ENCODE measurements at places on chromosomes 3 and 15.

DNA sequence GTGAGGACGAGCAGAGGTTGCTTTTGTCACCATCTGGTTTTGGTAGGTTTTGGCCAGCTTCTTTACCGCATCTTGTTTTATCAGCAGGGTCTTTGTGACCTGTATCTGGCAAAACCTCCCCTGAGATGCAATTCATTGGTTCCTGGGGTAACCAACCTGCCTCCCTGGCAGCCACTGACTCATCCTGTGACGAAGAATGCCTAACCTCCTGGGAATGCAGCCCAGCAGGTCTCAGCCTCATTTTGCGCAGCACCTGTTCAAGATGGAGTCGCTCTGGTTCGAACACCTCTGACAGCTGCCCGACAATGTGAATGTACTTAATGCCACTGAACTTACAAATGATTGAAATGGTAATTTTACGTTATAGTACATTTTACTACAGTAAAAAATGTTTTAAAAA, 6.8 kb upstream of the ADAMTS17 start:
- DNase-seq: no peak

GRCh38 chr3:195250473-195251251, 20.3 kb downstream of the XXYLT1 start:
- DNase-seq: peak; percentile 73

DNA sequence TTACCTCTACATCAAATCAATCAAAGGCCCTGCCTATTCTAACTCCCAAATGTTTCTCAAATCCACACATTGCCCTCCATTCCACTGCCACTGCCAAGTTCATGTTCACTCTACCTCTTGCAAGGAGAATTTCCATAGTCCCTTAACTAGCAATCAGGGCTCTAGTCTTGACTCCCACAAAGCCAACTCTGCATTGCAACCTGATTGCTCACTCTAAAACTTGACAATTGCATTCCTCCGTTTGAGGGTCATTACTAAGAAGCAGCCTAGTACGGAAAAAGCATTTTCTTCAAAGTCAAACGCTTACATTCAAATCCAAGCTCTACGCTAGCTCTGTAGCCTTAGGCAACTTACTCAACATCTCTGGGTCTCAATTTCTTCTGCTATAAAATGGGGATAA, 1.2 kb downstream of the CPA3 start:
- DNase-seq: no peak

- no peak for DNase-seq
These were observed 316.7 kb upstream of the RORA start for GRCh38 chr15:61545763-61546162.

DNA sequence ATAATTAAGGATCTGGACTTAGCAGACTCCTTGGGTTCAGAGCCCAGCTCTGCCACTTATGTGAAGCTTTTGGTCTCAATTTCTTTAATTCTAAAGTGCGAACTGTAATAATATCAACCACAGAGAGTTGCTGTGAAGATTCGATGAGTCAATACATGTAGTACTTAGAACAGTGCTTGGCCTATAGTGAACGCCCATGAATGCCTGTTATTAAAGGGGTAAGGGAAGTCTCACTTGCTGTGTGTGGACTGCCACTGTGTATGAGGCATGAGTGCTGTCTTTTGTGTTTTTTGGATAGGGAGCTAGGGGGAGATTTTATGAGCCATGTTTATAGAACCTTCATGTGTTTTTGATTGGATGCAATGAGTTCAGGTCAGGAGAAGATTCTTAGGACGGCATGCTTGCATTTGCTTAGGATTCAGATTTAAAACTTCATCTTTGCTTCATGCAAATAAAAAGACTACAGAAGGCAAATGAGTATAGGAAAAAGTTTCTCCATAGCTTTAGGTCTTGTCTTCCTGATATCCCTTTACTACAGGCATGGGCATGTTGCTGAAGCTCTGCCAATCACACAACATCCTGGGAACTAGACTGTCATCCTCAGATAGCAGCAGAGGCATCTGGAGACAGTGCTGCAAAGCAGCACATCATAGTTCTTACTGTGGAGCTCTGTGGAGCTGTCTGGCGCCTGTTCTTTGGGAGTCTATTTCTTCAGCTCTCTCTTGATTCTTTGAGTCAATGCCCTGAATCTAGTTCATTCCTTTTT, 50.0 kb downstream of the PLS1 start:
- no peak for DNase-seq

- DNase-seq: no peak
These were observed 35.4 kb downstream of the TPM1 start for GRCh38 chr15:63077952-63078351.

GRCh38 chr3:4954256-4955000, 24.8 kb upstream of the BHLHE40 start:
- DNase-seq: no peak

DNA sequence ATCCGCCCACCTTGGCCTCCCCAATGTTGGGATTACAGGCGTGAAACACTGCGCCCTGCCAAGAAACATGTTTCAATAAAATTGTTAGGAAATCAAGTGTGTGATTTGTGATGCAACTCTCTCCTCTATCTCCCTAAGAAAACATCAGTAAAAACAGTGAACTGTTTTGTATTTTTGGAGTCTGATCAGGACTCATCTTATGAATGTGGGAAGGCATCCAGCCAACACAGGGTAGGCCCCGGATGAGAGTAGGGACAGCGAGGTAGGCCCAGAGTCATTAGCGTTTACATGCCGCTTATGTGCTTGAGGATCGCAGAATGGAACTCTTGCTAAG, 884 bp upstream of the GLYCTK start:
- no peak for DNase-seq

DNA sequence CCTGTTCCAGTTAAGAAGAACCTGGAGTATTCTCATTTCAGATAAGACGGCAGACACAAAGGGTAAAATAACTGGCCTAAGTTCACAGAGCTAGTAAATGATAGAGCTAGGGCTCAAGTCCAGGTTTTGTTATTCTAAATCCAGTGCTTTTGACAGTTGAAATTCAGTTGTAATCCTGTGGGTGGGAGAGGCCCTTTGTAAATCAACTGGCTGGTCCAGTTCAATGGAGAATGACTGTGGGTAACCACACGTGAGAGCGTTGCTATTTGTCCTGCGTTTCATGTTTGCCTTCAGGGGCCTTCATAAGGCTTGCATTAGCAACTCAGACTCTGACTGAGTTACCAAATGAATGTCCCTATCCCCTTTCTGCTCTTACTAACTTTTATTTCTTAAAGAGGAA, 24.2 kb upstream of the CD96 start:
- no peak for DNase-seq

DNA sequence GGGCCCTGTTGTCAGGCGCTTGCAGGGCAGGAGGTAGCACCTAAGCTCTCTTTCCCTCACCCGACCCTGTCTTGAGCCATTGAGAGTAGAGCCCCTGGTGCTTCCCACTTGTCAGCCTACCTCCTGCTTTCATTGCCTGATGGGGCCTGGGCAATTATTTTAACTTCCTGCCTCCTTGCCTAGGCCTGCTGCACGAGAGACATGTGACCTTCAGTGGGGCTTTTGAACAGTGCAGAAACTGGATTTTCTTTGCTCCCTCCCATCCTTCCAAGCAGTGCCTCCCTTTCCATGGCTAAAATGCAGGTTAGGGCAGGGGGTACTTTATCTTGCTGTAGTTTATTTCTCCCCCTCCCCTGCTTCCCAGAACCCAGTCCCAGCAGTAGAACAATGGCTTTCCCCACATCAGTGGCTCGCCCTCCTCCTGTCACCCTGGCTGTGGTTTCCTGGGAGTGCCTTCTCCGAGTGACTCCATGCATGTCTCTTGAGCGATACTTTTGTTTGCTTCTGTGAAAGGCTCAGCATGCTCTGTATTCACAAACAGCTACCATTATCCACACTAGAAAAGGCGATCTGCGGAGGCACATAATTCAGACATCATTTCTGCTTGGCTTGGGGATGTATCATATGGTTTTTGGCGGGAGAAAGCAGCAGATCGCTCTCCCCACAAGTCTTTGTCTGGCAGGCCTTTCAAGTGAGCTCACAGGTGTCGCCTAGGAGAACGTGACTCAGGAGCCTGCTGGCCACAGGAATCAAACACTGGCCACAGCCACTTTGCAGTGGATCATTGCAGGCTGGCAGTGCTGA, 24.1 kb downstream of the PDIA5 start:
- DNase-seq: no peak

- DNase-seq: no peak
These were observed 30.8 kb downstream of the P2RY1 start for GRCh38 chr3:152865668-152866245.

DNA sequence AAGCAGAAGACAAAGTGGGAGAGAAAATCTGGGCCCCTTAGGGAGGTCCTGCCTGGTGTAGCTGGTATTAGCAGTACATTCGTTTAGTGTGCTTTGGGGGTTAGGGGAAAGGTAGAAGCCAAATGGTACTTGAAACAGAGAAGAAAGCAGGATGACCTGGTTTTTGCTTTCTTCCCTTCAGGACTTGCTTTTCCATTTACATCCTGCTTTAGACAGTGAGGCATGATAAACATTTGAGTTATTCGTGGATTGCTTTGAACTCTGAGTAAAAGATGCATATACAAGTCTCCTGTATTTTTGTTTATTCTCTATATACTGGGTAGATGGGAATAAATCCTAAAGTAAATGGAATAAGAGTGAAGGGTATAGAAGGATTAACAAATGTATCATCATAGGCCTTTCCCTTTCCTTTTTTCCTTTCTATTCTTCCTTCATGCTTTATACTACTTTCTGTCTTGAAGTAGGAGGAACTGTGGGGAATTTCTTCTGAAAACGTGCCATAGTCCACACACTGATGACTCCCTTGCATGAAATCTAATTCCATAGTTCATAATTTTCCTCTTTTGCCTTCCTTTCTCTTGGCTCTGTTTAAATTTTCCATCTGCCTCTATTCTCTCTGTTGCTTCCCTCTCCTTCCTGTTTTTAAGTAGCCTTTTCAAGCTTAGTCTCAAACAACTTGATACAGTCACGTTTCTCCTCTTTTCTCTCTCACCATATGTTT, 139.5 kb upstream of the RBMS3 start:
- peak; percentile 29 for DNase-seq

- DNase-seq: no peak
These were observed 9.2 kb upstream of the SIN3A start for GRCh38 chr15:75460646-75461045.

- DNase-seq: no peak
These were observed 80.0 kb upstream of the MRPS22 start for GRCh38 chr3:139263798-139264197.
